ENCODE measurements at places on chromosomes 1 and 21.

- DNase-seq = no peak
Measured at GRCh38 chr1:70038025-70038424, 167.4 kb downstream of the LRRC40 start.

DNA sequence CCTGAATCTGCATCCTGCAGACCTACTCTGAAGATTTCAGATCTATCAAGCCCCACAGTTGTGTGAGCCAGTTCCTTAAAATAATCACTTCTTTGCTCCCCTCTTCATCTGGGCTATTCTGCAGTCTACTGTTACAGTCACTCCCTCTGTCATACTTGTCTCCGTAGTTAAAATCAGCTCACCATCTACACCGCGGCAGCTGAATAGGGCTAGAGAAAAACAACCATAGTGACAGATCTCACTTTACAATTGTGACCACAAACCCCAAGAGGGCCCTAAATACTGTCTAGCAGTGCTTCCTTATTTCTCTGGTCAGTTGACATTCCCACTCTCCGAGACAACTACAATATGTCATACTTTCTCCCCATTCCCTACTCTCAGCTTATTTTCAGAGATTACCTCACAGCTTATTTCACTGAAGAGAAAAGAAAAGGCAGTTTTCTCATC, 12.9 kb downstream of the DESI2 start:
- DNase-seq = no peak

DNA sequence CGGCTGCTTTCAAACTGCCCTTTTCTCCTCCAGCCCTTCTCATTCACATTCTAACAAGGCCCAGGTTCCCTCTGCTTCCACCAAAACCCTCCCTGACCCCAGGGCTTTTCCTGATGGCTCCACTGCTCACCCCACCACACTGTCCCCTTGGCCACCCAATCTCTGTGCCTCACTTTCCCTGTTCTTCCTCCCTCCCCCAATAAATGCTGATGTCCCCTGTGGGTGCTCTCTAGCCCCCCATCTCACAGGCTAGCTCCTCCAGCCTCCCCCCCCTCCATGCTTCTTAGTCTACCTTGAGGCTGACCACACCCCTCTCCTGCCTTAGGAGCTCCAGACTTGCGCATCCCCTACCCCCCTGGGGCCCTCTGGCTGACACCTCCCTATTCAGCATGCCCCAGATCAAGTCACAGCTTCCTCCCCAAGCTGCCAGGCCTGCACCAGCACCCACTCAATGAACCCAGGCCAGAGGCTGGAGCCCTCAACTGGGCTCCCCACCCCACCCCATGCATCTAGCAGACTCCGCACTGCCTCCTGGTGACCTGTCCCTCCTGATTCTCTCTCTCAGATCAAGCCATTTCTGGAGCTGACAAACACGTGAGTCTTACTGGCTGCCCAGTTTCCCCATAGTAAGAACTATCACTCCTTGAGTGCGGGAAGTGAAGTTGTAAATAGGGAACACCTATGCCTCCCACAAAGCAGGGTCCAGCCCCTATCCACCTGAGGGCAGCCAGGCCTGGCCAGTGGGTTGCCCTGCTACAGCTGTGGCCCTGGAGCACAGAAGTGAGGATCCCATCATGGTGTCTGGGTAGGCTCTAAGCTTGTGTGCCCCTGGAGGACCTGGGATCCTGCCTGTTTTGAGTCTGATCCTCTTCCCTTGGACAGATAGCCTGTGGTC, 117.9 kb downstream of the DMRTB1 start:
- no peak for DNase-seq

DNA sequence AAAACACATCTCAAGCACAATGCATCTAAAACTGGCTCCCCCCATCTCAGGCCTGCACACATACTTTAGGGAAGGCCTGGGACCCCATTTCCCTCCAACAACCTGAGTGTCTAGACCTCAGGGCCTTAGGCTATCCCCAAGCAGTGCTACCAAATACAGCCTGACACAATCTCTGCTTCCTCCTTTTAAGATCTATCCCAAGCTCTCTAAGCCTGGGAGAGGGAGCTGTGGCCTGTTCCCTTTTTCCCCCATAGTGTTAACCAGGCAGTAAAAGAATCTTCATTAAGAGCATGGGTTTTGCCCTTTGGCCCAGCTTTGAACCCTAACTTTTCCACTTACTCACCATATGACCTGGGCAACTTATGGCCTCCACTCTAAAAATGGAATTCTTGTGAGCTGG, 10.8 kb upstream of the COL8A2 start:
- no peak for DNase-seq

DNA sequence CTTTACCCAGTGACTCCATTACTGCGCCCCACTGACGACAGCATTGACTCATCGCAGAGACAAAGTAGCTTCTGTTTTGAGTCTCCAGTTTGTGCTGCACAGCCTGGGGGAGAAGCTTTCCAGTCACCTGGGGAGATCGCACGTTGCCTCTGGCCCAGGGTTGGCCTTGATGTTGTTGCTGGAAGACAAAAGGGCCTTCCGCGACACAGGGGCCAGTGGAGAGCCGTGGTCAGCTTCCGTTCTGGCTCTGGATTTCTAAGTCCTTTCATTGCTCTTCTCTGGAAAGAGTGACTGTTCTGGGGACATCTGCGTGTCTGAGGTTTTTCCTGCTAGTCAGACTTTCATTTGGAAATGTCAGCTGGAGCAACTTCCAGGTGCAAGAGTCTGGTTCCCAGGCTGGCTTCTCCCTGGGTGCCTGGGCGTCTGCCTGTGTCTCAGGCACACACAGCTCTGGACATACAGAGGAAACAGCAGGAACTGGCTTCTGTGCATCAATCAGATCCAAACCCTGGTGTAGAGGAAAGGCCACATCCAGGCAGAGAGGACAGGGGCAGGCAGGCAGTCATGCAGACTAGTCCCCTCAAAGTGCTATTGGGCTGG, 257.0 kb downstream of the SIPA1L2 start:
- DNase-seq = no peak

- DNase-seq = no peak
Measured at GRCh38 chr21:28953247-28953646, 39.4 kb downstream of the LTN1 start.

GRCh38 chr1:6985549-6986276, 200.5 kb downstream of the CAMTA1 start:
- DNase-seq = no peak

DNA sequence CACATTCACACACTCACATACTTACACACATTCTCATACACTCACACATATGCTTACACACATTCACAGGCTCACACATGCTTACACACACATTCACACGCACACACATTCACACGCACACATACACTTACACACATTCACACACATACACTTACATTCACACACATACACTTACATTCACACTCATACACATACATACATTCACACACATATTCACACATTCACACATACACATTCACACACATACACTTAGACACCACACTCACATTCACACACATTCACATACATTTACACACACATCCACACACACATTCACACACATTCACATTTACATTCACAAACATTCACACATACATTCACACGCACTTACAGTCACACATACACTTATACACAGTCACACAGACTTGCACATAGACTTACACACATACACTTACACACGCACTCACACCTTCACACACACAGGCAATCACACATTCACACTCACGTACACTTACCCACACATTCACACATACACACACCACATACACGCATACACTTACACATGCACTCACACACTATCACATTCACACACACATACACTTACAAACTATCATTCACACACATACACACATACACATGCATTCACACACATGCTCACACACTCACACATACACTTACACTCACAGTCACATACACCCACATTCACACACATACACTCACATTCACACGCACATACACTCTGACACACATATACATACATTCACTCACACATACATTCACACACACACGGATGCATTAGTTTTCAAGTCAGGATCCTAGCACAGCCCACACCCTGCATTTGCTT, 16.8 kb downstream of the PDE9A start:
- DNase-seq = no peak

DNA sequence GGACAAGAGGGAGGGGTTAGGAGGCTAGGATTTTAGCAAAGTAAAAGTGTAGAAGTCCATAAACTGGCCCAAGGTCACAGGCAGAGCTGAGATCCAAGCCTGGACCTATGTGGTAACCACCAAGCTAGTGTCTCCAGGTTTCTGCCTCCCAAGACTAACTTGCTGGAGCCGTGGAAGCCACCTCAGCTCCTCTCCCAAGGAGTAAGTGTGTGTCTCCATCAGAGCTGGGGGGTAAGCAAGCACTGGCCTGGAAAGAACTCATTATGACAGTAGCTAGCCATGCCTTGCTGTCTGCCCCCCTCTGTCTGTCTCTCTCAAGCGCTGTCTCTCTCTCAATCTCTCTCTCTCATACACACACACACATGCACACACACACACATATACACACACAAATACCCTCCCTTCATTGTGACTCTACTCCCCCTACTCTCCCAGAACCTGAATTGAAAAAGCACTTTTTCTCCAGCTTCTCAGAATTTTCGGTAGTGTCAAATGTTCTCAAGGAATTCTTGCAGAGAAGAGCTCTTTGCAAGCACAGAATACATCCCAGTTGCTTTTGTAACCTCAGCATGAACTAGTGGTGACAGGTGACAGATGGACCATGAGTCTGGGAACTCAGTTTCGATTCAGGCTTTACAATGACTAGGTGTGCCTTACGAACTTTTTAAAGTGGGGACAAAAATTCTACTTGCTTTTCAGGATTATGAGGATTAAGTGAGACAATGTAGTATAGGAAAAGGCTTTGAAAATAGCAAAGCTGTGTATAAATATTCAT, 238.0 kb upstream of the FGGY start:
- no peak for DNase-seq

DNA sequence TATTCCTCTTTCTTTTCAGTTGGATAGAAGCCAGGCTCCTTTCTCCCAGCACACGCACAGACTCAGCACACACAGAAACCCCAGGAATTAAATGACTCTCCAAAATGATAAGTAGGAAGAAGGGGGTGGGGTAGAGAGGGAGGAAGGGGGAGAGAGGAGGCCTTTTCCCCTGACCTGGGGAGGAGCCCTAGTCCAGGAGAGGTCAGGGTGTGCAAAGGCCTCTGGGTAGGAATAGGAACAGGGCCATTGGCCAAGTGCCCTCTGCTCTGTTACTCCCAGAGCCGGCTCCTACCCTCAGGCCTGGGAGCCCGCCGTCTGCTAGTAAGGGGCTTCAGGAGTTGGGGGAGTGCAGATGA, 35.6 kb upstream of the PUM1 start:
- no peak for DNase-seq

DNA sequence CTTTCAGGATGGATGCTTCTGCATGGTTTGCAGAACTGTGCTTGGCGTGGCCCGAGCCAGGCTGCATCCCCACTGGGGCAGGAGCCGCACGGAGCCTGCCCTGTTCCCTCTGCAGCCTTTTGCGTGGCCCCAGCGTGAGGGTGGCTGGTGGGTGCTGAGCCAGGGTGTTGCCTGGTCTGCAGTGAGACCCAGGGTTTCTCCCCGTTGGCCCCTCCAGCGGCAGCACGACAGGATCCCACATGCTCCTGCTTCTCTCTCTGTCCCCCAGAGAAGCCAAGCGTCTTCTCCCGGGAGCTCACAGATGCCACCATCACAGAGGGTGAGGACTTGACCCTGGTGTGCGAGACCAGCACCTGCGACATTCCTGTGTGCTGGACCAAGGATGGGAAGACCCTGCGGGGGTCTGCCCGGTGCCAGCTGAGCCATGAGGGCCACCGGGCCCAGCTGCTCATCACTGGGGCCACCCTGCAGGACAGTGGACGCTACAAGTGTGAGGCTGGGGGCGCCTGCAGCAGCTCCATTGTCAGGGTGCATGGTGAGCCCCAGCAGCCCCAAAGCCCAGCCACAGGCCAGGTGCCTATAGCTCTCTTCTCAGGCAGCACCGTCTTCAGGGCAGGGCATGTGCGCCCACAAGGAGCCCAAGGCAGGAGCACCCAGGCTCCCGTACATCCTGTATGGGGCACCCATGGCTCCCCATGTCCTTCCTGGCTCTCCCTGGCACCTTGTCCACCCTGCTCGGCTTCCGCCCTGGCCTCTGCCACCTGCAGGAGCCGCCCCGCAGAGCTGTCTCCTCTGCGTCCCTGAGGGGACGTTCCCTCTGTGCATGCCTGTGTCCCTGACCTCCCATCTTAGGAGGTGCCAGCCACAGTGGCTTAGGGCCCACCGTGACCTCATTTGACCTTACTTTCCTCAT, 78.9 kb downstream of the OBSCN start:
- DNase-seq = no peak

- DNase-seq = no peak
Measured at GRCh38 chr21:16773206-16773605, 739.6 kb upstream of the CXADR start.

Measured in urinary bladder (tissue), 4 donors.